Esophagus (tissue), 2 donors: ENCODE measurements at places on chromosomes 3 and 15. TPM values are rescaled to one million over a fixed set of nuclear protein-coding genes. Genes with fewer than 3 reads are reported as not detected.

The SLC2A2 gene
- polyA plus RNA-seq, result not detected

The FOXB1 gene
- not detected for polyA plus RNA-seq

The SLITRK3 gene
- polyA plus RNA-seq, result 0.94 TPM

The TRIM71 gene
- not detected for polyA plus RNA-seq

The GABRB3 gene
- polyA plus RNA-seq, result 0.45 TPM

The INSYN1 gene
- polyA plus RNA-seq, result 12.8 TPM

The CYP1A2 gene
- polyA plus RNA-seq, result not detected

The FAM3D gene
- polyA plus RNA-seq, result 493 TPM
